ENCODE measurements at places on chromosomes 6 and 20.
A peak's percentile ranks its signal among the peaks of the same experiment; 100 is the strongest.

DNA sequence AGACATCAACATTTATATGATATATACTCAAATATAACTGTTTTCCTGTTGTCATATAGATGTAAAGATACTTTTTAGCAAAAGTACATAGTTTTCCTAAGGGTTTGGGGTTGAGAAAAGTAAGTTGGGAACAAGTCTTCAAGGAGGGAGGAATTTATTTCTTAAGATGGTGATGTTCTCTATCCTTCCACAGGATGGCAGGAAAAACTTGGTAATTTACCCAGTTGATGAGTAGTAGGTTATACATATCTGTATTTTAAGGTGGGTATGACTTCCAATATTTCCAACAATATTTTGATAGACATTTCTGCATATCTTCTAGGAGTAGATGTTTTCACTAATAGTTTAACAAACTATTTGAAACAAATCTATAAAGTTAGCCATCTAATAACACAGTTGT lies 254.4 kb downstream of the RIMS1 start:
- H3K27me3 ChIP-seq = no peaks in the 10 kb centered on the region
- H3K4me3 ChIP-seq = no peak overlapping the region
- DNase-seq = no peak
- H3K36me3 ChIP-seq = no peaks in the 10 kb centered on the region
- no peak overlapping the region for H3K27ac ChIP-seq
- H3K4me1 ChIP-seq = no peaks in the 10 kb centered on the region

DNA sequence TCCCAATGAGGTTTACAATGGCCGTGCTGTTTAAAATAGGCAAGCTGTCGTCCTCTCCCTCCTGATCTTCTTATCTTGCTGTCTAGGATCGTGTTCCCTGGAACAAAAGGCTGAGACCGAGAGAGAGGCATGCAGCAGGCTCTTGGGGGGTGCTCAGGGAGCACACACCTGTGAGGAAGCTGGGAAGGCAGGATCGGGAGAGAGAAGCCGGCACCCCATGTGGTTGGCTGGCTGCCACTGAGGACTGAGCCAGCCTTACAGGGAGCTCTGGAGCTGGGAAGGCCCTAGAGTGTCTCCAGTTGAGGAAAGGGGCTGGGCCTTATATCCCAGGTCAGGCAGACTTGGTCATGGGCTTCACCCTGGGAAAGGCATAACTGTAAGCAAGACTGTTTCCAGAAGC lies 184.2 kb downstream of the LY86 start:
- no peaks in the 10 kb centered on the region for H3K36me3 ChIP-seq
- no peaks in the 10 kb centered on the region for H3K27me3 ChIP-seq
- DNase-seq = no peak

GRCh38 chr6:125307964-125308615 lies 6.3 kb upstream of the HDDC2 start:
- H3K36me3 ChIP-seq = no peaks in the 10 kb centered on the region
- no peak overlapping the region for H3K4me3 ChIP-seq
- H3K4me1 ChIP-seq = no peaks in the 10 kb centered on the region
- no peak overlapping the region for H3K27ac ChIP-seq
- DNase-seq = no peak

- no peaks in the 10 kb centered on the region for H3K4me1 ChIP-seq
These were observed 122.1 kb downstream of the LRRC1 start for GRCh38 chr6:53916804-53917463.

DNA sequence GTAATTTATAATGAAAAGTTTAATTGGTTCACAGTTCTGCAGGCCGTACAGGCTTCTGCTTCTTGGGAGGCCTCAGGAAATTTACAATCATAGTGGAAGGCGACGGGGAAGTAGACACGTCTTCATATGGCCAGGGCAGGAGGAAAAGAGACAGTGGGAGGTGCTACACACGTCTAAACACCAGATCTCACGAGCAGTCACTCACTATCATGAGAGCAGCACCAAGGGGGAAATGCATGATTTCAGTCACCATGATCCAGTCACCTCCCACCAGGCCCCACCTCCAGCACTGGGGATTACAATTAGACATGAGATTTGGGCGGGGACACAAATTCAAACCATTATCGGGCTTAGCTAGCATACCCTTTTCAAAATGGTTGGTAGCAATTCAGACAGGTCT lies 41.2 kb downstream of the EIF2S2 start:
- H3K4me3 ChIP-seq = no peak overlapping the region
- H3K27ac ChIP-seq = no peak overlapping the region
- H3K4me1 ChIP-seq = no peaks in the 10 kb centered on the region
- H3K27me3 ChIP-seq = no peaks in the 10 kb centered on the region
- no peak for DNase-seq

GRCh38 chr6:129369737-129370136 lies 340.2 kb downstream of the ARHGAP18 start:
- no peak for DNase-seq
- H3K4me3 ChIP-seq = no peak overlapping the region
- H3K27ac ChIP-seq = no peak overlapping the region
- H3K27me3 ChIP-seq = no peaks in the 10 kb centered on the region
- no peaks in the 10 kb centered on the region for H3K36me3 ChIP-seq
- no peaks in the 10 kb centered on the region for H3K4me1 ChIP-seq

DNA sequence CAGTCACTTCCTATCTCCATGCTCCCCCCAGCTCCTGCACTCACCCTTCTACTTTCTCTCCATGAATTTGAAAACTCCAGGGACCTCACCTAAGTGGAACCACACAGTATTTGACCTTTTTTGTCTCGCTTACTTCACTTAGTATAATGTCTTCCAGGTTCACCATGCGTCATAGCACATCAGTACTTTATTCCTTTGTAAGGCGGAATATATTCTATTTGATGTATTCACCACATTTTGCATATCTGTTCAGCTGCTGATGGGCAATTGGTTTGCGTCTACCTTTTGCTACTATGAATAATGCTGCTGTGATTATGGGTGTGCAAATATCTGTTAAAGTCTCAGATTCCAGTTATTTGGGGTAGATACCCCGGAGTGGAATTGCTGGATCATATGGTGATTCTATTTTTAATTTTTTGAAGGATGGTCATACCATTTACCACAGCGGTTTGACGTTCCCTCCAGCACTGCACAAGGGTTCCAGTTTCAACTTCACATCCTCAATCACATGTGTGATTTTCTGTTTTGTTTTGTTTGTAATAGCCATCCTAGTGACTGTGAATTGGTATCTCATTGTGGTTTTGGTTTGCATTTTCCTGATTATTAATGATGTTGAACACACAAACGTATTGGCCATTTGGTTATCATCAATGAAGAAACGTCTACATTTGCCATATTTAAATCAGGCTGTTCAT lies 20.3 kb upstream of the SYNDIG1 start:
- H3K36me3 ChIP-seq = no peaks in the 10 kb centered on the region
- DNase-seq = no peak

- no peak overlapping the region for H3K27ac ChIP-seq
- H3K4me3 ChIP-seq = no peak overlapping the region
These were observed 9.8 kb downstream of the SLC17A5 start for GRCh38 chr6:73644030-73644429.

DNA sequence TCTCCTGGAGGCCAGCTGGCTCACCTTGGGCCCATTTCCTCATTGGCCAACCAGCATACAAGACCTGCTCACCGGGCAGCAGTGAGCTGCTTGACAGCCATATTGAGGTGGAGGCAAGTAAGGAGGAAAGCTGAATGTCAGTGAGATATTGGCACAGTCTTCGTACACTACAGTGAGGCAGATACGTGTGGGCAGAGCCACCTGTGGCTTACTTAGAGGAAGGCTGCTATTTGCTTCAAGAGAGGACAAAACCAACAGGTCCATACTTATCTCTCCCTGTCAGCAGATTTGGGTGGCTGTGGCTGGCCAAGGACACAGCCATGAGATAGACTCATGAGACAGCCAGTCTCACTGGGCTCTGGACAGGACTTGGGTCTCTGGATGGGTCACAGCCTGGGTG lies 15.1 kb upstream of the MCM3 start:
- H3K4me1 ChIP-seq = no peaks in the 10 kb centered on the region
- H3K4me3 ChIP-seq = no peak overlapping the region
- H3K27ac ChIP-seq = no peak overlapping the region
- no peaks in the 10 kb centered on the region for H3K36me3 ChIP-seq
- no peaks in the 10 kb centered on the region for H3K27me3 ChIP-seq

GRCh38 chr6:18136260-18136659 lies 13.8 kb upstream of the NHLRC1 start:
- no peaks in the 10 kb centered on the region for H3K27me3 ChIP-seq
- DNase-seq = no peak
- H3K4me3 ChIP-seq = no peak overlapping the region
- no peaks in the 10 kb centered on the region for H3K4me1 ChIP-seq

- H3K36me3 ChIP-seq = no peaks in the 10 kb centered on the region
- no peak overlapping the region for H3K27ac ChIP-seq
- no peak for DNase-seq
- H3K27me3 ChIP-seq = no peaks in the 10 kb centered on the region
These were observed 26.4 kb upstream of the OCSTAMP start for GRCh38 chr20:46576774-46577395.

- H3K4me1 ChIP-seq = no peaks in the 10 kb centered on the region
- H3K27me3 ChIP-seq = no peaks in the 10 kb centered on the region
- no peaks in the 10 kb centered on the region for H3K36me3 ChIP-seq
- no peak for DNase-seq
- H3K27ac ChIP-seq = no peak overlapping the region
These were observed 913 bp downstream of the BTN2A2 start for GRCh38 chr6:26383624-26384417.

GRCh38 chr6:36095497-36096391 lies 34.6 kb upstream of the MAPK13 start:
- H3K36me3 ChIP-seq = no peaks in the 10 kb centered on the region
- DNase-seq = no peak
- H3K4me1 ChIP-seq = peaks cover 10% of the 10 kb centered on the region

DNA sequence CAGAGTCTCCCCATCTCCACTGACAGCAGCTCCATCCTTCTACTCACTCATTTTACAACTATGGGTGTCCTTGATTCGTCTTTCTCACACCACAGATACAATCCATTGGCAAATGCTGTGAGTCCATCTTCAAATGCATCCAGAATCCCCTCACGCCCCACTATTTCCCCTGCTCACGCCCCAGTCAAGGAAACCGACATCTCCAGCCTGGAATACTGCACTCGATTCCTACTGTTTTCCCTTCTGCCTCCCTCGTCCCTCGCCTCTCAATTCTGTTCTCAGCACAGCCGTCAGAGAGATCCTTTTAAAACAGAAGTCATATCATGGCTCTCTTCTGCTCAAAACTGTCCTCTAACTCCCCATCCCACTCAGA lies 4.7 kb downstream of the HLA-B start:
- no peaks in the 10 kb centered on the region for H3K27me3 ChIP-seq
- no peak overlapping the region for H3K4me3 ChIP-seq
- no peak for DNase-seq
- peaks cover 20% of the 10 kb centered on the region for H3K36me3 ChIP-seq

DNA sequence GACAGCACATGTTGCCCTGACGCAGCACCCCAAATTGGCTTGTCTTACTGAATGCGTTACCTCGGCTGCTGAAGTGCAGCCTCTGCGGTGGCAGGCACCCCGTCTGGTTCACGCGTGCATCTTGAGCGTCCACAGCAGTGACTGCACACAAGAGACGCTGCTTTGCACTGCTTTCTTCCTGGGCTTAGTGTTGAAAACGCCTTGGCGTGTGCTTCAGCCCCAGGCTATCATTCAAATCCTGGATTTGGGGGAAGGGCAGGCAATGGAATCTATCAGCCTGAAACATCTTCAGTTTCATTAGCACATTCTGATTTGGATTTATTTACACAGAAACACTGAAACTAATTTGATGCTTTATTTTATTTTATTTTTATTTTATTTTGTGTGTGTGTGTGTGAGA lies 342.7 kb downstream of the SMOC2 start:
- H3K27me3 ChIP-seq = no peaks in the 10 kb centered on the region
- H3K36me3 ChIP-seq = no peaks in the 10 kb centered on the region
- no peak for DNase-seq
- H3K4me3 ChIP-seq = no peak overlapping the region
- no peak overlapping the region for H3K27ac ChIP-seq

DNA sequence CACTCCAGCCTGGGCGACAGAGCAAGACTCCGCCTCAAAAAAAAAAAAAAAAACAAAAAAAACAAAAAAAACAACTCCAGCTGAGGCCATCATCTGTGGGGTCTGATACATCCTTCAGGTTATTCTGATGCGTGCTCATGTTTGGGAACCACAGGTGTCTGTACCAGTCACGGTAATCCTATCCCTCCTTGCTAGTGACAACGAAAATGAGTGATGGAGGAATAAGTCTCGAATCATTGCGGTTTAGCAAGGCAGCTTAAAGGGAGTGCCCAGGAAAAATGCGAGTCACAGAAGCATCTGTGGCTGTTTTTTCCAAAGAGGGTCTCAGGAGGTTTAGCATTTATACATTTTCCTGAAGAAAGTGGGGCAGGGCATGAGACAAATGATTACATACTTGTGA lies 48.8 kb downstream of the MCUR1 start:
- no peaks in the 10 kb centered on the region for H3K36me3 ChIP-seq

DNA sequence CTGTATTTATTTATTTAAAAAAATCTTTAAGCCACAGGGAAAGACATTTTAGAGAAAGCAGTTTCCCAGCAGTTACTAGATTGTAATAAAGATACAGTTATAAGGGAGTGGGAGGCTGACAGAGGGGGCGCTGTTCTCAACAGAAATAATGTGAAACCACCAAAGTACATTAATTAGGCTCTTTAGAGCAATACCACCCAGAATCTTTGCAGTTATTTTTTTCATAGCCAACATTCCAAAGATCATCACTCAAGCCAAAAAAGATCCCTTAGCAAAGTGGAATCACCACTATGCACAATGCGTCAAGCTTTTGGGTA lies 331.3 kb upstream of the DEFB112 start:
- H3K4me3 ChIP-seq = no peak overlapping the region
- no peak overlapping the region for H3K27ac ChIP-seq
- peak; percentile 3 for DNase-seq
- H3K36me3 ChIP-seq = no peaks in the 10 kb centered on the region
- no peaks in the 10 kb centered on the region for H3K27me3 ChIP-seq
- H3K4me1 ChIP-seq = no peaks in the 10 kb centered on the region

- H3K4me1 ChIP-seq = no peaks in the 10 kb centered on the region
- no peaks in the 10 kb centered on the region for H3K27me3 ChIP-seq
- no peak for DNase-seq
These were observed 151.6 kb downstream of the PRIM2 start for GRCh38 chr6:57469072-57469471.

DNA sequence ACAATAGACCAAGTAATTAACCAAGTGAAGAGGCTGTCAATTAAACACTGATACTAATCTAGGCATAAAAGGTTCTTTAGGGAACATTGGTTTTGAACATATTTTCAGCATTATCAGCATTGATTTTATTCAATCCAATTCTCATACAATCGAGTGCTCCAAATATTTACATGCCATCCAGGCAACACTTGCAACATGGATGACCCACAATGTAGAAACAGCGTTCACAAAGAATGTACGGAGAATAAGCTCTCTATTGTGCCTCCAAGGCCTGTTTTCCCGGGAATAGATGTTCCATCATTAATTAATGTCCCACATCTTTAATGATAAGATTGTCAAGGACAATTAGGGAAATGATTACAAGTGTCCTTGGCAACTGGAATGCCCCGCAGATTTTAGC lies 117.4 kb downstream of the RFX6 start:
- no peak overlapping the region for H3K27ac ChIP-seq
- no peak overlapping the region for H3K4me3 ChIP-seq
- no peak for DNase-seq
- H3K27me3 ChIP-seq = no peaks in the 10 kb centered on the region
- no peaks in the 10 kb centered on the region for H3K4me1 ChIP-seq
